Stimulated activated CD8-positive, alpha-beta memory T cell treated with anti-CD3 and anti-CD28 coated beads, Interleukin-4, amount 100 ng/mL, for 24 hours (primary cell): ENCODE measurements at places on chromosomes 3 and 15.

DNA sequence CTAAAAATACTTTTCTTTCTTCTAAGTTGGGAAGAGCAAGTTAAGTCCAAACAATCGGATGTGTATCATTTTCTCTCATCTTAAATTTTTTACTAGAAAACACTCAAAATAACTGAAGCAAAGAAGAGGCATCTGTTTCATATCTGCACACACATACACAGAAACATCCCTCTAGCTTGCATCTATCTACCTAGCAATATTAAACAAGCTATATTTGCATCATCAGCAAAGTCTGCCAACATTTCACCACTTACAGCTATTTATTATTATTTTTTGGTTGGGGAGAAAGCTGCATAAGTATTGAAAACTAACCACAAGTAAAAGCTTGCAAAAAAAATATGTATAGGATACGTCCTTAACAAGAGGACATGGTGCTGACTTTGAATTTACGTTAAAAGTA, 1.9 kb downstream of the GOLIM4 start:
- DNase-seq: no peak

DNA sequence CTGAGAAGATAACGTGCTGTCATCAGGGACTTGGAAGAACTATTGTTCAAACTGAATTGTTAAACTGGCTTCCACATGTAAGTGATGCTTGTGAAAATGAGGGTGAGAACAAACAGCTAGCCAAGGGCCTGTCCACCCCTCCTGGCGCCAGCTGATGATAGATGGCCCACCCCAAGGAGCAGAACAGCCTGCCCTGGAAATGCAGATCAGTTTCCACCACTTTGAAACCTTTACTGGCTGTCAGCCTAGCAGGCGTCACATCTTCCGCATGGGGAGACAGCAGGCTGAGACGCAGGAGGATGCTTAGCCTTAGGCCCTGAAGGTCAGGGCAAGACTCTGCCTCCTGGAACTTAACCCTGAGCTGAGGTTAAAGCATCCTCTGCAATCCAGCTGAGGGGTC, 6.4 kb upstream of the SLC51B start:
- no peak for DNase-seq

DNA sequence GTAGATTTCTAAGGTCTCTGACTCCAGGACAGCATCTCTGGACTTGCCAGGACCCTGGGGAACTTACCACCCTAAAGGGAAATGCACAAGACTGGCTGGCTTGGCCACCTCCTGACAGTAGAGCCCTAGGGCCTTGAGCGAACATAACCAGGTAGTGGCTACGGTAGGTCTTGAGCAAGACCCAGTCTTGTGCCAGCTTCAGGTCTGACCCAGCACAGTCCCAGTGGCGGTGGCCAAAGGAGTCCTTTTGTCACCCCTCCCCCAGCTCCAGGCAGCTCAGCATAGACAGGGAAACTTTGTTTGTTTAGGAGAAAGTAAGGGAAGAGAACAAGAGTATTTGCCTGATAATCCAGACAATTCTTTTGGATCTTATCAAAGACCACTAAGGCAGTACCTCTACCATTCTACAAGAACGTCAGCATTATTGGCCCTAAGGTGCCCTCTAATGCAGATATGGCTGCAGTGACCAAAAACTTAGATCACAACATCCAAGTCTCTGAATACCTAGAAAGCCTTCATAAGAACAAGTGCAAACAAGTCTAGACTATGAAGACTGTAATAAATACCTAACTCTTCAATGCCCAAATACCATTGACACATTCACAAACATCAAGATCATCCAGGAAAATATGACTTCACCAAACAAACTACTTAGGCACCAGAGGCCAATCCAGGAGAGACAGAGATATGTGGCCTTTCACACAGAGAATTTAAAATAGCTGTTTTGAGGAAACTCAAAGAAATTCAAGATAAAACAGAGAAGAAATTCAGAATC, 38.7 kb upstream of the FBN1 start:
- DNase-seq: no peak

DNA sequence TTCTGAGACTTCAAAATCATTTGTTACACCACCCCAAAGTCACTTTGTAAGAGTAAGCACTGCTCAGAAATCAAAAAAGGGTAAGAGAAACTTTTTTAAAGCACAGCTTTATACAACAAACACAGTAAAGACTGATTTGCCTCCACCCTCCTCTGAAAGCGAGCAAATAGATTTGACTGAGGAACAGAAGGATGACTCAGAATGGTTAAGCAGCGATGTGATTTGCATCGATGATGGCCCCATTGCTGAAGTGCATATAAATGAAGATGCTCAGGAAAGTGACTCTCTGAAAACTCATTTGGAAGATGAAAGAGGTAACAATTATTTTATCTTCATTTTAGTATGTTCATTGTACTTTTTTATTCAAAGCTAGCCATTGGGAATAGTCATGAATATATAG, 32.6 kb downstream of the BLM start:
- no peak for DNase-seq

- DNase-seq: no peak
Observed at GRCh38 chr3:139353920-139354556, 10.2 kb downstream of the MRPS22 start.

GRCh38 chr3:119653876-119654275, 6.5 kb downstream of the POPDC2 start:
- no peak for DNase-seq

DNA sequence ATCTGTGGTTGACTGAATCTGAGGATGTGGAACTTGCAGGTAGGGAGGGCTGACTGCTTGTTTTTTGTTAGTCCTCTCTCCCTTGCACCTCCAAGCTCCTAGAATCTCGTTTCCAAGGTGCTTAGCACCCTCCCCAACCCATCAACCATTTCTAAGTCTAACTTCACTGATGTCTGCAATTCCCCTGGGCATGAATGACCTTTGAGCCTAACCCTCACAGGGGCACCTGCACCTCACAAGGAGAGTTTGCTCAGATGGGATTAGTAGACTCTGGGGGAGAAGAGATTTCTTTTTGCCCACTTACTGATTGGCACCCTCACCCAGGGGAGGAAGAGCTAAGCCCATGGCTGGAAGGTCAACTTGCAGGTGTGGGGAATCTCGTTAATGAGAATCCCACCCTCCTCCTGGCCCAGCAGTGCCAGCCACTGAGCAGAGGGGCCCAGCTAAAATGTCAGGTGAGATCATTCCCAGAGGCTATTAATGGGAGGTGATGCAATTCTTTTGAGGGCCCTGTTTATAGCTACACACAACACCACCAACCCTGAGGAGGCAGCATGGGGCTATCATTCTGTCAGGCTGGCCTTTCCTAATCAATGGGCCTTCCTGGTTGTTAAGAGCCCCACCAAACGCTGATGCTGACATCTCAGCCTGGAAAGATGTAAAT, 81.6 kb upstream of the HERC1 start:
- no peak for DNase-seq
